ENCODE measurements at places on chromosomes 7 and 10.

GRCh38 chr7:2941216-2941859, 97.2 kb upstream of the GNA12 start:
- DNase-seq, result no peak

DNA sequence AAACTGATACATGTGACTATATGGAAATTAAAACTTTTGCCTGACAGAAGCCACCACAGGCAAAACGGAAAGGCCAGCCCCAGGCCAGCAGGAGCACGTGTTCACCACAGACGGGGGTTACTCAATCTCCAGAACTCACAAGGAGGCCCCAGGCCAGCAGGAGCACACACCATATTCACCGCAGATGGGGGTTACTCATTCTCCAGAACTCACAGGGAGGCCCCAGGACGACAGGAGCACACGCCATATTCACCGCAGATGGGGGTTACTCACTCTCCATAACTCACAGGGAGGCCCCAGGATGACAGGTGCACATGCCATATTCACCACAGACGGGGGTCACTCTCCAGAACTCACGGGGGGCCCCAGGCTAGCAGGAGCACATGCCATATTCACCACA, 61.5 kb downstream of the NKX6-2 start:
- DNase-seq, result no peak

DNA sequence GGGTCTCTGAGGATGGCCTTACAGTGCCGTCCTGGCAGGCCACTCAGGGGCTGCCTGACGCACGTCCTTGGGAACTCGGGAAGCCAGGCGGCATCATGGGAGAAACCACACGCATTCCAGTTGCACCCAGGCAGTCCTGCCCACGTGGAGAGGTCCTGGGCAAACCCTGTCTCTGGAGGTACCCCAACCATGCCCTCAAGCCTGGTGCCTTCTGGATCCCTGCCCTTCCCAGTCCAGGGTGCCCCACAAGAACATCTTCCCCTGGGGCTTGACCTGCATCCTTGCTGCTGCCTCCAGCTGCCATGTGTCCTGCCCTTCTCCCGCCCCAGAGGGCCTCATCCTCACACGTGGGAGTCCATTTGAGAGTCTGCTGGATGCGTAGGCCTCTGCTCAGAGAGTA, 200.3 kb upstream of the PPP2R2D start:
- DNase-seq, result no peak

GRCh38 chr7:141072548-141073172, 1.2 kb upstream of the TMEM178B start:
- no peak for DNase-seq

DNA sequence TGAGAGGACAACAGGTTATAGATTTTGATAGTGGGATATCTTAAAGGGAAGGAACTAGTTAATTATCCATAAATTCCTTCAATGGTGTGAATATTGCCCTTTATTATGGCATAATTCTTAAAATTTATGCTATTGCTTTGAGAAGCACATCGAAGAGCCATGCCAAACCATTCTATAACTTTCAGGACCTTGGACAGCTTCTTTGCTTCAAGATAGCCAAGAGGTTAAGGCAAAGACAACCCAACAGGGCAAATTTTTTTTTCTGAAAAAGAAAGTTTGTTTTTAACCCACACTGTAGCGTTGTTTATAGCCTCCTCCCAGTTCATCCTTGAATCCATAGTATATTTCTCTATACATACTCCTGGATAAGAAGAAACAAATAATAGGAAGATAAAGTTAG, 103.2 kb downstream of the NRG3 start:
- no peak for DNase-seq

DNA sequence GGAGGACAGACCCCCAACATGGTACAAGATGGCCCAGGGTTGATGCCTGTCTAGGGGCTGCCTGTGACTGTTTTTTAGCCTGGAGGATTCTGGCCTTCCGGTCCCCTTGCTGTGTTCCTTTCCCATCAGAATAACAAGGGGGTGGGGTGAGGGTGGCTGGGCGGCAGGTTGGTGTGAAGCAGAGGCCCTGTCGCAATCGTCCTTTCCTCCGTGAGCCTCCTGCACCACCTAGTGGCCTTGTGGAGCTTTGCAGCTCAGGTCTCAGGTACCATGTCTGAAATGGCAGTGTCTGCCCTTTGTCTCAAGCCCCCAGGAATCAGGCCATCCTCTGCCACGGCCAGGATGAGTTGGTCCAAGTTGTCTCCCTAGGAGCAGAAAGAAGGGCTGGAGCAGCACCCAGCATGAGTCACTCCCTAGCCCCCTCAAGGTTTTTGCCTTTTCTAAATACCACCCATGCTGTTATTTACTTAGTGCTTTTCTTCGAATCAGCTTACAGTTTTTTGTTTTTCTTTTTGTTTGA, 24.2 kb downstream of the TACR2 start:
- no peak for DNase-seq

GRCh38 chr10:56316603-56317002, 44.5 kb downstream of the ZWINT start:
- DNase-seq, result no peak

DNA sequence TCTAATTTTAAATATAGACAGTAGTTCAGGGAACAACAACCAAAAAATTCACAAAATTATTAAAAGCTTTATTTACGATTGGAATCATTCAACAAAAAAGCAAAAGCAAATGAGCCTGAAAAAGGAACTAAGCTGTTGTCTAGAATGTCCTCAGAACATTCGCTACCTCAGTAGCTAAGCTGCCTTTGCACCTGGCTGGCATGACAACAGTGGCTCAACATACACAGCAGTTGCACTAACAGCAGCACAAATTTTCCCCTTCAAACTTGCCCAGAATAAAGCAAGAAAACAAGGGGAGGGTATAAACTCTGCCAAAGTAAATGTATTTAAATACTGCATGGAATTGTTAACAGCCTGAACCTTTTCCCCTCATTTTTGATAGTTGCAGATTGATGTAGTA, 70.4 kb upstream of the GRID1 start:
- DNase-seq, result no peak

- no peak for DNase-seq
Measured at GRCh38 chr7:36430881-36431280, 41.2 kb downstream of the ANLN start.

- no peak for DNase-seq
Measured at GRCh38 chr7:29254591-29254990, 60.0 kb downstream of the CHN2 start.

DNA sequence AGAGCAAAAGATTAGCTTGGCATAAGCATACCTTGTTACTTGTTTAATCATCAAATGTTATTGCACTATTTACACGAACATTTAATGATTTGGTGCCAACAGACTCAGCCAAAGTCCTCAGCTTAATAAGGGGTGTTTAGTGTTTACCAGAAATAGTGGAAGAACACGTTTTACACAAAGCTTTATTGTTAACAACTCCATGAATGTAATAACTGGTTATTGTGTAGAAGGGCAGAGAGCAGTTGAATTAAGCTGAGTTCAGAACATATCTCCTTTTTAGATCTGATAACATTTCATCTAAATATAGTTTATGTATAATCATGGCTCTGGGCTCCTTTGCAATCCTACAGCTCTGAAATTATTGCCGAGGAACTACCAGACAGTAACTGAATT, 99.1 kb downstream of the CABCOCO1 start:
- DNase-seq, result no peak

DNA sequence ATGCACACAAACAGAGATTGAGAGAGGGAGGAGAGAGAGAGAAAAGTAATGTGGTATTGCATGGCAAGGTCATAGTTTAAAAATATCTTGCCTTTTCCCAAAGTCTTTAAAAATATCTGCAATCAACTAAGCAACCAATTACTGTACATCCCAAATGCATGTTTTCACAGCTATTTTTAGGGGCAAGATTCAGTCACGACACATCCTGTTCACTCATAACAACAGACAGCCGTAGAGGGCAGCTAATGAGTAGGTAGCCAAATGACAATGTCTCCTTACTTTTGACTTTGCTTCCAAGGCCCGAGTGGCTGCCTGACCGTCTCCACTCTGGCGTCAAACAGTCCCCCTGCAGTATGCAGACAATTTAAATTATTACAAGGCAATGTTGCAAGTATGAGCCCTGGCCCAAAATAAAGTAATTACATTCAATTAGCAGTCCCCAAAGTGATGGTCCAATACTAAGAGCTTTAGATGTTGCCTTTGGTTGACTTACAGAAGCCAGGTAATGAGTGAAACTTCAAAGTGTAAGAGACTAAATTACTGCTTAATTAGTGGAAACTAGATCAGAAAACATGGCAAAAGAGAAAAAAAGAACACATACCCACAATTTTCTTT, 162.9 kb downstream of the MBL2 start:
- no peak for DNase-seq

DNA sequence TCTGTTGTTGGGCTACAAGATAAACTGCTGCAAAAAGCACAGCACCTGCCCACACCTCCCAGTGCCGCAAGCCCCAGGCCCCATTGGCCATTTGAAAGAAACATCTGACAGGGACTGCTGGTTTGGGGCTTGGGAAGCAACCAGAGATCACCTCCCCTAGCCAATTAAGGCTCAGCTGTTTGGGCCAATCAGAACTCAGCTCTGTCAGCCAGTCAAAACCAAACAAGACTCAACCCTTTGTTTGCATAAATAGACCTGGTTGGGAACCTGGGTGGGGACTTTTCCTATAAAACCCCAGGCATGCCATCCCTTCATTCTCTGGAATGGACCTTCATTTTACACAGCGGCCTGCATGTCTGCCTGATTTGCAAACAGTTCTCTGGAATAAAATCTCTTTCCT, 17.2 kb upstream of the NME8 start:
- no peak for DNase-seq

DNA sequence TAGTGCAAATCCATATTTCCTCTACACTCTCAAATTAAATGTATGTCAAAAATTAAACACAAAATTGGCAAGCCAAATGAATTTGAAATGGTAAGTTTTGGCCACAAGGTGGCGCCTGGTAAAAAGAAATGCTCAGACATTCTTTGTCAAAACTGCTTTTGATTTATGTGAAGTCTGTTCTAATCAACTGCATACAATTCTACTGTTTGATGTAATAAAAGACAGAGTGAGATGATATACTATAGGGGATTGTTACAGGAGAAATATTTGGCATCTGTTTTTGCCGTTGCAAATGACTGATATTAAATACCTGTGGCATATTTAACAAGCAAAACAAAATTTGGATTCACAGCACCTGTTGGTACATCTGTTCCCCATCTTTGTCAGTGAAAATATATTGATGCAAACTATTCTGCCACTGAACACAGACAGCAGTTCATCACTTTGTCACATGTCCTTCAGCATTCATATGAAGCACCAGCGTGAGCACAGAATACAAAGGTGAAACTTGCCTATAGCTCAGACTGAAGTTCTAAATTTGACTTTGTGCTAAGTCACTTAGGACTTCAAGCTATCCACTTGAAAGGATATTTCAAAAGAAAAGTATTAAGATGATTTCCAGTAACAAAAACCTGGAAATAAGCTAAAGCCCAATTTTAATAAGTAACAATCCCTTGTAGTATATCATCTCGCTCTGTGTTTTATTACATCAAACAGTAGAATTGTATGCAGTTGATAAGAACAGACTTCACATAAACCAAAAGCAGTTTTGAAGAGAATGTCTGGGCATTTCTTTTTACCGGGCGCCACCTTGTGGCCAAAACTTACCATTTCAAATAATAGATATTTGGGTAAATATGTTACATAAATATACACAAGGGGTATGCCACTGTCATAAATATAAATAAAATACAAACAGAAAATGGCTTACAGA, 10.2 kb upstream of the CH25H start:
- DNase-seq, result no peak

DNA sequence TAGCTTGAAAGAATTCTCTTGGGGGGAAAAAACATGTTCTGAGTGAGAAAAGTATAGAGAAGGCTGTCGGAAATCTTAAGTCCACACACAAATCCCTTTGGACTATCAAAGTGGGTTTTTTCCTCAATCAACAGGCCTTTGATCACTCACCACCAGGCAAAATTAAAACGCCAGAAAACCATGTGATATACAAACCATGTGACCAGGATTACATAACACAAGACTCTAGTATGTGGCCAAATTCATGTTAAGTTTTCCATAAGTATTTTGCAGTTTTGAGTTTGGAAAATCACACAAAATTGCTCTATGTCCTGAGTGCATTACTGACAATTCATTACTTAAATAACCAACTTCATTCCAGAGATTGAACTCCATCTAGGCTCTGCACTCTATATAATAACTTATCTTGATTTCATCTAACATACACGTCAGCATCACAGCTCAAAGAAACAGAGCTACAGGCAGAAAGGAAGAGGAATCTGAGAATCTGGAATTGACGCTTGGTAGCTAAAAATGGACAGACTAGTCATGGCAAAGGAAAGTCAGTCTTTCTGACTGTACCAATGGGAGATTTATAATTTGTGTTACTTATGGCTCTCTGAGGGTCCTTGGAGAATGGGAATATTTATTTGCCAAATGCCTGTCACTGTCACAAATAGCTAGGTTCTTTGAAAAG, 383.5 kb downstream of the SFMBT2 start:
- DNase-seq, result no peak

GRCh38 chr7:444606-445005, 75.0 kb downstream of the PDGFA start:
- DNase-seq, result no peak

- no peak for DNase-seq
Measured at GRCh38 chr7:44872787-44873186, 12.5 kb downstream of the PURB start.

GRCh38 chr7:81187753-81188152, 268.9 kb upstream of the SEMA3C start:
- DNase-seq, result no peak

GRCh38 chr10:5355594-5356301, 9.0 kb upstream of the UCN3 start:
- DNase-seq, result no peak

DNA sequence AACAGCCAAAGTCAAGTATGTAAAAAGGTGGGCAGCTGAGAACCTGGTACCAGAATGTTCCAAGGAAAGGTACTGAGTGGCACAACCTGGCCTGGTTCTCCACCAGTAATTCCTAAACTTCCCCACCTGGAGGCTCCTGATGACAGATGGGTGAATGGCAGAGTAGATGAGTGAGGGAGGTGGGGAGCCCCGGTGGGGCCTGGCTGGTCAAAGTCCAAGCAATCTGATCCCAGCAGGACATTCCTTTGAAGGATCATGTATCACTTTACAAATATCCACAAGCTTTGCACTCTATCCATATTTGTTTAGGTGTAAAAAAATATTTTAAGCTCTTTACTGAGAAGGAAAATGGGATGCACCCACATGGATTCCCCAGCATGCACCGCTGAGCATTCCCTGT, 250.2 kb downstream of the DPP6 start:
- DNase-seq, result no peak

DNA sequence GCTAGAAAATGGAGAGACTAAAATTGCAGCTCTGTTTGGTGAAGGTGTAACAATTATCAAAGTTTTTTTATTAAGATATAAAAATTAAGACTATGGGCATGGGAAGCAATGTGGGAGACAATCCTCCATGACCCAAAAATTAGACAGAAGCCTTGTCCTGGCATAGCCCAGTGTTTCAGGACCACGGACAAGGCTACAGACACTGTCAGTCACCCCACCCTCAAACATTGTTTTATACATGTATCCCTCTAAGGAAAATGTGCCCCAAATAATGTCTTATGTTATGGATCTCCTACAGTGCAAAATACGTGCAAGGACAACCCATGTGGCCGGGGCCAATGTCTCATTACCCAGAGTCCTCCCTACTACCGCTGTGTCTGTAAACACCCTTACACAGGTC, 24.0 kb downstream of the HABP2 start:
- no peak for DNase-seq

Measured in esophagus squamous epithelium (tissue), 5 donors.